Adrenal gland (tissue), 19 donors: ENCODE measurements at places on chromosomes 4 and X.
A peak's percentile ranks its signal among the peaks of the same experiment; 100 is the strongest.

DNA sequence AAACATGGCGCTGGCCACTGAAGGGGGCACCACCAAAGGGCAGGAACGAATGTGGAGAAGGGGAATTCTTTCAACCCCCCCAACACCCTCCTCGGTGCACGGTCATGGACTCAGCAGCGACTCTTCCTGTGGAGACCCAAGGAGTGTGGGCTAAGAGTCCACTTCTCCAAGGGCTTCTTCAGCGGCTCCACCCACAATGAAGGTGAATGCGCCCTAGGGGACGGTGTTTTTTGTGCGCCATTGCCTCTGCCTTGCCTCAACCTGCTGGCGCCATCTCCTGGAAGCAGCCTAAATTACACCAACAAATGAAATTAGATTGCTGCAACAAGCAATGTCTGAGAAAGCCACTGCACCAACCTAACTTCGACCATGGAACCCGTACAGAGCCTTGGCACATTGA lies 169.2 kb upstream of the MAGEB18 start:
- peak; percentile 11 for DNase-seq

- no peak for DNase-seq
These were observed 11.6 kb downstream of the PGRMC1 start for GRCh38 chrX:119247702-119248101.

GRCh38 chrX:103330681-103331288 lies 746 bp downstream of the TCEAL7 start:
- no peak for DNase-seq

DNA sequence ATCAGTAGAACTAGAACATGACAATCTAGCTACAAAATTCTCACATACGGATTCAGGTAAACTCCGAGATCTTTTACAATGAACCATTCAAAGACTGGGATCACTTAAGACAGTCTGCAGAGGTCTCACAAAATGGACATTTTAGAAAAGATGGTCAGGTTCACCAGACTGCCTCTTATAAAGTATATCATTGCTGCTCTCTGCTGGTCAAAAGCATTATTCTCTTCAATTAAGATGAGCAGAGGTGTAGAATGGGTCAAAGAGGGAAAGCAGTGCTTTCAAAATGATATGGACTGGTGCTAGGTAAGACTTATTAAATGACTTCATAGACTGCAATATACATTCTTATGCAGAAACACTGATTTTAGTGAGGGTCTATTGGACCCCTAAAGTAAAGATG lies 434.7 kb downstream of the PACRGL start:
- no peak for DNase-seq

- no peak for DNase-seq
These were observed 8.2 kb upstream of the SMPX start for GRCh38 chrX:21766101-21766500.

- DNase-seq = no peak
These were observed 17.8 kb downstream of the ANOS1 start for GRCh38 chrX:8714164-8714563.

DNA sequence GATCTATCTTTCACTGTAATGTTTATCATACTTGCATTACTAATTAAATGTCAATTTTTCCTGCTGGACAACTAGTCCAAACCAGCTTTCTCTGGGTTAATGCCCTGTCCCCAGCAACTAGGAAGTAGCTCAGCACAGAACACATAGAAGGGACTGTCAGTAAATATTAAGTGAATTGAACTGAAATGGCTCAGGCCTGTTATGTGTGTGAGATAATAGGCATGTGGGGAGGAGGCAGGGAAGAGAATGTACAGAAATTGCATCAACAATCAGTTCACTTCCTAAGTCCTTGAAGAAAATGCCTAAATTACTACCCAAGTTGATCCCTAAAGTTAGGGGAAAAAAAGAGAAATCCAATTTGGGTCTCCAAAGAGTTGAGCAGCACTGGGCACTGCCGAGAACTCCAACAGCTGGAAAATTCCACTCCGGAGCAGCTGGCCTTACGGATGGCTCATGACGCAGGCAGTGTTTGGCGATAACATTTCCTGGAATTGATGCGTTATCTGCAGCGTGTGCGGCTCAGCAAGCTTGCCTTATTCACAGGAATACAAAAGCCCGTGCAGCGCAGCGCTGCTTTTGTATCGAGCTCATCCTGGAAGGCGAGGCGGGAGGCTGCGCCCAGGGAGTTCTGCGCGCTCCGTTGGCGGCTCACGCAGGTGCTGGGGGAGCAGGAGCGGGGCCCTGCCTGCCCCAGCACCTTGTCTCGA lies 297.3 kb upstream of the LCORL start:
- peak; percentile 83 for DNase-seq

DNA sequence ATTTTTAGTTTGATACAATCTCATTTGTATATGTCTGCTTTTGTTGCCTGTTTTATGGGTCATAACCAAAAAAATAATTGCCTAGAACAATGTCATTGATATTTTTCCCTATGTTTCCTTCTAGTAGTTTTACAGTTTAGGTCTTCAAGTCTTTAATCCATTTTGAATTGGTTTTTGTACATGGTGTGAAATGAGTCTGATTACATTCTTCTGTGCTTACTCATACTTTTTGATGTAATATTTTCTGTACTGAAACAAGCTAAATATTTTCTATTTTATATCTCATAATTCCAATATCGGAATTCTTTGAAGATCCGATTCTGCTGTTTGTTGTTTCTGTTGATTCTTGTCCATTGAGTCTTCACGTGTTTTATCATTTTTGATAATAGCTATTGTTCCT lies 10.6 kb downstream of the TMEM156 start:
- no peak for DNase-seq

GRCh38 chr4:11337287-11337686 lies 91.4 kb downstream of the HS3ST1 start:
- DNase-seq = no peak

GRCh38 chr4:102665527-102665926 lies 95.2 kb downstream of the MANBA start:
- no peak for DNase-seq

GRCh38 chrX:42839632-42840031 lies 61.7 kb upstream of the PPP1R2C start:
- no peak for DNase-seq

DNA sequence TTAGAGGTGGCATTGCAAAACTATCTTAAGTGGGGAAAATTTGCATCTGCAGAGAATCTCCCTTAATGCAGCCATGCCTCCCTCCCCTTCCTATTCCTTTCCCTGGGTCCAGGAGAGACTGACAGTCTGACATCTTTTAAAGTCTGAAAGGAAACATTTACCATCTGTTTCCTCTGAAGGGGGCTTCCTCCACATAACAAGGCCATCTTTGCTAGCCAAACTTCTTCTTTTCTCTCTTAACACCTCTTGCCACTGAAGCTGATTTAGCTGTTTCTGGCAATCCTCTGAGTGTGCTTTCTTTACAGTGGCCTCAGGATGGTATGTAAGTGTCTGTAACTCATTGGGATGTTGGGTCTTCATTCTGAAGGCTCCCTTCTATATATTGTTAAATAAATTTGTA lies 34.6 kb upstream of the AADAT start:
- no peak for DNase-seq

DNA sequence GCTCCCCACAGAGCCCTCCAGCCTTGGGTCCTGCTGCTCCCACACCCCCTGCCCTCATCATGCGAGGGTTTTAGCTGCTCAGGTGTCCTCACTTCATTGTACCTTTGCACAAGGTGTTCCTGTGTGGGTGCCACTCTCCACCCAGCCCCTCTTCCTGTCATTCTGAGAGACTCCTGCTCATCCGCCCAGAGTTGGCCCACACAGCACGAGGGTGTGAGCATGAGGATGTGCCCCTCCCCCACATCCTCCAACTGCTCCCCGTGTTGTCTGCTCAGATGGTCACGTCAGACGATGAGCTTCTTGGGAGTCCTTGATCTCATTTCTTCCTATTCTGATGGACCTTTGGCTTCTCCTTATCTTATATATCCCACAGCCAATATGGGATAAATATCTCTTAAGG lies 53.2 kb downstream of the HTT-AS start:
- no peak for DNase-seq

DNA sequence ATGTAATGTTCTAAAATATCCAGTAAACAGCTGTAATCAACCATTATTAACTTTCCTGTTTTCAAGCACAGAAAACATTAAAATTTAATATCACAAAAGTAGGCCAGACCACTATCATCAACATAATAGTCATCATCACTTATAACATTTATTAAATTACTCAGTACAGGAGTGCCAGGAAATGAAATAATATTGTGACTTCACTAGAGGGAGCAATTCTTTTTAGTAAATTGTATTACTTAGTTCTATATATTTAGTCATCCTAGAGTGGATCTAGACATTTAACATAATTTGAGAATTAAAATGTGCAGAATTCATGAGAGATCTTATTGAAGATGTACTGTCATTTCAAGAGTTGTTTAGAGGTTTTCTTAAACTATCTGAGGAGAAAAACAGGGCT lies 33.6 kb downstream of the PITX2 start:
- no peak for DNase-seq

GRCh38 chr4:120418146-120418545 lies 351.5 kb upstream of the MAD2L1 start:
- no peak for DNase-seq

DNA sequence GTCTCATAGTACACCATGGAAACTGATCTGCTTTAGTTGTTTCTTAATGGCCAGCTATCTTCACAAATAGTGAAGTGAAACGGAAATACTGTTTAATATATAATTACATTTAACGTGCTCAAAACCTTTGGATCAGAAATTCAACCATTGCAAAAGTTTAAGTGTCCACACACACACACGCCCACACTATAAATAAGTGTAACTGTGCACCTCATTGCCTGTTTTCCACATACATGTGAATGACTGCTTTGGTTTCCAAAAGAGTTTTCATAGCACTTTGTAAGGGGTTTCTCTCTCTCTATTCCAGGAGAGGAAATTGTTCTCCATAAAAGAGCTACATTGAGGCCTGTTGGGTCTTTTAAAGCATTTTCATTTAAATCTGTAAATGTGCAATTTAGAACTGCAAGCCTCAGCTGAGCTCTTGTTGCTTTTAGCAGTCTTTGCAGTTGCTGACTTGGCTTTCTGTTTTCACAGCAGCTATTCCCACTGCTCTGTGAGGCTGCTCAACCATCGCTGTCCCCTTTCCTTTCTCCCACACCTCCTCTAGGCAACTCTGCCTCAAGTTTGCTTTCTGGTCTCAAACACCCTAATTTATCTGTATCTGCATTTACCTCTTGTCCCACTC lies 94.5 kb downstream of the RAPGEF2 start:
- DNase-seq = no peak

GRCh38 chrX:144297221-144297620 lies 413.4 kb downstream of the UBE2NL start:
- DNase-seq = no peak

DNA sequence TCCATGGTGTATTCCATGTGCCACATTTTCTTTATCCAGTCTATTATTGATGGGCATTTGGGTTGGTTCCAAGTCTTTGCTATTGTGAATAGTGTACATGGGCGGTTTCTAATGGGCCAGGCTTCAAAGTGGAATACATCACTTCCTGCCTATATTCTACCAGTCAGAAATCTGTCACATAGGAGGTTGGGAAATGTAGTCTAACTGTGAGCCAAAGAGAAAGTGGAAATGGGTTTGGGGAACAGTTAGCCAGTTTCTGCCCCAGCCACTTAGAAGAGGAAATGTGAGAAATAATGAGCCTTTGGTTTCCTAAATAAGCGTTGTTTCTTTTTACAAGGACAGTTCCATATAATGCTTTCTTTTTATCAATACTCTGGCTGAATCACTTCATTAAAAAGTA lies 85.1 kb upstream of the AP1S2 start:
- DNase-seq = no peak

GRCh38 chr4:53705151-53705764 lies 114.0 kb upstream of the LNX1 start:
- DNase-seq = no peak

- no peak for DNase-seq
These were observed 91.6 kb downstream of the FUNDC1 start for GRCh38 chrX:44451056-44451455.

- no peak for DNase-seq
These were observed 34.1 kb downstream of the ANXA3 start for GRCh38 chr4:78585633-78586032.

- DNase-seq = no peak
These were observed 20.5 kb downstream of the AMTN start for GRCh38 chr4:70538869-70539268.

GRCh38 chrX:31007321-31007720 lies 64.5 kb downstream of the FTHL17 start:
- no peak for DNase-seq

- peak; percentile 76 for DNase-seq
These were observed 32.2 kb upstream of the XPNPEP2 start for GRCh38 chrX:129706400-129707072.

GRCh38 chr4:26458157-26458561 lies 32.1 kb downstream of the CCKAR start:
- no peak for DNase-seq

DNA sequence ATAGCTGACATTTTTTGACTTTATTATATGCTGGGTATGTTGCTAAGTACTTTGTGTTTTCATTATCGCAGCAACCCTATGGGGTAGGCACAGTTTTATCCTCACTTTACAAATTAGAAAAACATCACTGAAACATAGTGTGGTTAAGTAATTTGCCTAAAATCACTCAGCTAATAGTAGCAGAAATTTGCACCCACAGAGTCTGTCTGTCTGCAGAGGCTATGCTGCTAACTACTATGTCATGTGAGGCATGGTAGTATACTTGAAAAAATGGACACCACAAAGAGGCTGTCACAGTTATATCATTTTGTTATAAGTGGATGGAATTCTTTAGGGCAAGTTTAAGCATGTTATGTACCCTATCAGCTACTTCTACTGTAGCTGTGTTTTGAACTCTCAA lies 69.0 kb downstream of the STAG2 start:
- DNase-seq = no peak

- DNase-seq = no peak
These were observed 218.9 kb downstream of the HS3ST1 start for GRCh38 chr4:11209826-11210225.

DNA sequence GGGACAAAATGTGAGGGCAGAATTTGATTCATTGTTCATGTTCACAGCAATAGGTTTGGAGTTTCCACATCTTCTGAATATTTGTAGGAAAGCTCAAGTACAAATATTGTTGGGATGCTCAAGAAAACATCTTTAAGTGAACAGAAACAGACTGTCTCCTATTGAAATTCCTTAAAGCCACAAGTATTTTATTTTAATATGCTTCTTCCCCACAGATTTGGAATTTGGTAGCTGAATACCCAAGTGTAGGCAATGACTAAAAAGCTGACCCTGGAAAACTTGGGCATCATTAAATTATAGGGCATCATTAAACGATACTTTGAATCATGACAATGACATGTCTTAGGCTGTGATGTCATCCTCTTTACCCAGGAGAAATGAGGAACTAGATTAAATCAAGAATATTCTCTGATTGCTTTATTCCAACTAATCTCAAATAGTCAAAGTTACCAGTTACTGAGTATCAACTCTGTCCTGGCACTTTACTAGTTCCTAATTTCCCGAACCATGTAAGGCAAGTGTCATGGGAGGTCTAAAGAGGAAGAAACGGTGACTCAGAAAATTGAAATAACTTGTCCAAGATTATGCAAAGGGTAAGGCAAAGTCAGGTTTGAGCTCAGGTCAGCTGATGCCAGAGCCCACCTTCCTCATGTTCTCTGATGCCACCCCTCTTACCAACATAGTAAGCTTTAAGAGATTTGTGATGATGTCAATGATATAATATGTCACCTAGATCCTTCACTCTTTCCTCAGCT lies 223.1 kb upstream of the LEF1 start:
- no peak for DNase-seq
